ENCODE measurements at places on chromosomes 6 and 20.

DNA sequence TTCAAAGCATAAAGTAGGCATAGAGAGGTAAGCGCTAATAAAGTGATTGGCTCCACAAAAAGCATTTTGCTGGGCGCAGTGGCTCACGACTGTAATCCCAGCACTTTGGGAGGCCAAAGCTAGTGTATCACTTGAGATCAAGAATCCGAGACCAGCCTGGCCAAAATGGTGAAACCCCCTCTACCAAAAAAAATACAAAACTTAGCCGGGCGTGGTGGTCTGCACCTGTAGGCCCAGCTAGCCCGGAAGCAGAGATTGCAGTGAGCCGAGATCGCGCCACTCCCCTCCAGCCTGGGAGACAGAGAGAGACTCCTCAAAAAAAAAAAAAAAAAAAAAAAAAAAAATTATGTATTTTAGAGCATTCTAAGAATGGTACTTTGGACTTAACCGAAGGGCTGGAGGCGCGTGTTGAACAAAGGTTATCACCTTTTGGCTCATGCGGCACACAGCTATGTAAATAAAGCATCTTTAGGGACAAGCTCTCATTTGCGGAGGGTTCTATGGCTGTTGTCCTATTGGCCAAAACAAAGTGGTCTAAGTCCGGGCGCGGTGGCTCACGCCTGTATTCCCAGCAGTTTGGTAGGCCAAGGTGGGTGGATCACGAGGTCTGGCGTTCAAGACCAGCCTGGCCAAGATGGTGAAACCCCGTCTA is 17.4 kb downstream of the HFE start:
- no peak for DNase-seq

DNA sequence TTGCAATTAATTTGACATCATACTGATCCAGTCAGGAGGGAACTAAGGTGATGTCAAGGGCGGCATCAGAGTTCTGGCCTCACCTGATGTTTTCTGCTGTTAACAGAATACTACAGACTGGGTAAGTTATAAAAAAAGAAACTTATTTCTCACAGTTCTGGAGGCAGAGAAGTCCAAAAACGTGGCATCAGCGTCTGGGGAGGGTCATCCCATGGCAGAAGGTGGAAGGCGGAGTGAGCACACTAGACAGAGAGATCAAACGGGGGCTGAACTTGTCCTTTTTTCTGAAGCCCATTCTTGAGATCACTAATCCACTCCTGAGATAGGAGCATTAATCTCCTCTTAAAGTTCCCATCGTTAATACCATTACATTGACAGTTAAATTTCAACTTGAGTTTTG is 3.3 kb upstream of the MTCH1 start:
- DNase-seq, result no peak

GRCh38 chr20:53865901-53866793 is 204.2 kb downstream of the BCAS1 start:
- peak; percentile 99 for DNase-seq

DNA sequence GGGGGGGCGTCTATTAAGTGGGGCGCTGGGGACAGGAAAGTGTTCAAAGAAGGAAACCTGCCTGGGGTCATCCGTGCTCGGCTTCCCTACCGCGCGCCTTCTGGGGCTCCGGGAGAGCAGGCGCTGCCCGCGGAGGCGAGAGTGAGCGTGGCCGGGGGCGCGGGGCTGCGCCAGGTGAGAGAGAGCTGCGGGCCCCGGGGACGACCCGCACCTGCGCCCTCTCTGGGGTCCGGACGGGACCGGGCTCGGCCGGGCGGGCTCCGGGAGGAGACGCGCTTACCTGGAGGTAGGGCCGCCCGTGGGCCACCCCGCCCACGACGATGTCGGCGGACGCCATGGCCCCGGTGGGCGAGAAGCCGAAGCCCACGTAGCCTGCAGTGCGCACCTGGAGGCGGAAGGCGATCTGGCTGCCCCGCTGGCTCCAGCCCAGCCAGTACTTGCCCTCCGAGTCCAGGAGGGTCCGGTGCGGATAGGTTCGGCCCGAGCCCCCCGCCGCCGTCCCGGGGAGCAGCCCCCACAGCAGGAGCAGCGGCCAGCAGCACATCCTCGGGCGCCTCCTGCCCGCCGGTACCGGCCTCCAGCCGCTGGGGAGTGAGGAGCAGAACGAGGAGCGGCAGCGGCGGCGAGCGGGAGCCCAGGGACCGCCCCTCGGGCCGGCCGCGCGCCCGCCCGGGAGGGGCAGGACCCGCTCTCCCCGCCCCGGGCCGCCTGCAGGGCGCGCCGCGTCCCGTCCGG is at the start of gene MOXD1:
Gene MOXD1, minus strand, starts transcription at position 593 of the 735 bp plus-strand sequence. Its CDS starts 49 bp downstream, at position 544.
- DNase-seq, result no peak

DNA sequence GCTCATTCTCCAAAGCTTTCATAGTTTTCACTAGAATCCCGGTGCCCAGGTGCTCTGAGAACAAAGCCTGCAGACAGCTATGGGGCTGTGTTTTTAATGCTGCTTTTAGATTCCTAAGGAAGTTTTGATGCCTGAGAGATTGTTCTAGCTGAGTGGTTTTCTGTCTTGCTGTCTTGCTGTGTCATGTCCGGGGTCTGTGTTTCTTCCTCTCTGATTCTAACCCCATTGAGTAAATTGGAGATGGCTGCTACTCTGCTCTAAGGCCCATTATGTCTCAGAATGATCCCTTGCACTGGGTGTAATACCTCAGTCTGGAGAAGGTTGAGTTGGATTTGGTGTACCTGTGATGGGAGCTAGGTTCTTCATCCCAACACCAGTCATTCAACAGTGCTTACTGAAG is 63.4 kb downstream of the ARID1B start:
- DNase-seq, result no peak
